Activated CD8-positive, alpha-beta memory T cell treated with anti-CD3 and anti-CD28 coated beads, Interleukin-2, amount 50 U/mL, for 4 hours (primary cell): ENCODE measurements at places on chromosomes 7 and 10.

DNA sequence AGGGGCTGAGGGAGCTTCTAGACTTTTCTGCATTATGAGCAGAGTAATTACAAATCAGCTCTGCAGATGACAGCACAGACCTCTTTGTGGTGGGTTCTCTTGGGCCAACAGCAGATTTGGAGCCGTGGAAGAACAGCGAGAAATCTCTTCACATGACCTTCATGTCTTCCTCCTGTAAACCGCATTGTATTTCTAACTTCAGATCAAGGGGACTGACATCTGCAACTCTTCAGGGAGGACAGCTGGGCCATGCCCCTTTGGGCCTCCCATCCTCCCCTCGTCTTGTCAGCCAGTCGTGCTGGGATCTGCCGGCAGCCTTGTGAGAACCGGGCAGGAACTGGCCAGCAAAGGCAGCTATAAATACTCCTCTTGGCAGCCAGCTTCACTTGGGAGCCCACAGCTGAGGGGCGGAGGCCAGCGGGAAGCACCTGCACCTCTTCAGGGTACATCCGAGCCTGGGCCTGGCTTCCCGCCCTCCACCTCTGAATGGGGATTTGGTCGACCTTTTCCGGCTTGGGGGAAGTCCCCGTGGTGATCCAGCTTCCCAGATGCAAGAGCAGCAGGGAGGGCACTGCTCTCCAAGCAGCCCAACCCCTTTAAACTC lies 54.7 kb downstream of the STEAP1B start:
- DNase-seq, result no peak

GRCh38 chr7:140249036-140249806 lies 72.4 kb upstream of the KDM7A start:
- DNase-seq, result no peak

GRCh38 chr7:103989785-103990767 lies 618 bp upstream of the RELN start:
- DNase-seq, result no peak

DNA sequence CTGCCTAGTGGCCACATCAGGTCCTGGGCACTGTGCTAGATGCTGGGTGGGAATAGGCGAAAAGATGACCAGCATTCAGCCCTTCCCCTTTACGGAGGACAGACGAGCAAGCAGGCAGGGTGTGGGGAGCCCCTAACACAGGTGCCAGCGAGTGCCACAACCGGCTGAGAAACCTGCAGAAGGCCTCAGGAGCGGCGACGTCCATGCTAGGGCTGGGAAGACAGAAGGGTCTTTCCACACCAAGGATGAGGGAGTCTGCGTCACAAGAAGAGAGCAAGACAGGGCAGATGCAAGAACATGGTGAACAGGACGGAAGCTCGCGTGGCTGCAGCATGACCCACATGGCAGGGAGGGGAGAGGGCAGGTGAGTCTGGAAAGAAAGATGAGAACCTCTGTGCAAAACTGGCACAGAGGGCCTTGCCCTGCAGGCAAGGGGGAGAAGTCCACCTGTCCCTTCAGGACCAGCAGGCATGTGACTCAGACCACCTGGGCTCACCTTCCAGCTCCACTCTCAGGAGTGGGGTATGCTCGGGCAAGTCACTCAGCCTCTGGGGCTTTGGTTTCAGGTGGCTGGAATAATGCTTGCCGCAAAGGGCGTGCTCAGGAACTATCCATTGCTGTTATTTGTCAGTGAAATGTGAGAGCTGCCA lies 36.6 kb downstream of the KCNH2 start:
- peak; percentile 8 for DNase-seq

GRCh38 chr7:92806496-92806895 lies 29.9 kb downstream of the CDK6 start:
- DNase-seq, result no peak

GRCh38 chr10:12587451-12587888 lies 238.1 kb downstream of the CAMK1D start:
- DNase-seq, result no peak

GRCh38 chr7:101545441-101546190 lies 83.5 kb downstream of the MYL10 start:
- no peak for DNase-seq

- DNase-seq, result no peak
Measured at GRCh38 chr7:116354546-116355423, 144.4 kb downstream of the TES start.

DNA sequence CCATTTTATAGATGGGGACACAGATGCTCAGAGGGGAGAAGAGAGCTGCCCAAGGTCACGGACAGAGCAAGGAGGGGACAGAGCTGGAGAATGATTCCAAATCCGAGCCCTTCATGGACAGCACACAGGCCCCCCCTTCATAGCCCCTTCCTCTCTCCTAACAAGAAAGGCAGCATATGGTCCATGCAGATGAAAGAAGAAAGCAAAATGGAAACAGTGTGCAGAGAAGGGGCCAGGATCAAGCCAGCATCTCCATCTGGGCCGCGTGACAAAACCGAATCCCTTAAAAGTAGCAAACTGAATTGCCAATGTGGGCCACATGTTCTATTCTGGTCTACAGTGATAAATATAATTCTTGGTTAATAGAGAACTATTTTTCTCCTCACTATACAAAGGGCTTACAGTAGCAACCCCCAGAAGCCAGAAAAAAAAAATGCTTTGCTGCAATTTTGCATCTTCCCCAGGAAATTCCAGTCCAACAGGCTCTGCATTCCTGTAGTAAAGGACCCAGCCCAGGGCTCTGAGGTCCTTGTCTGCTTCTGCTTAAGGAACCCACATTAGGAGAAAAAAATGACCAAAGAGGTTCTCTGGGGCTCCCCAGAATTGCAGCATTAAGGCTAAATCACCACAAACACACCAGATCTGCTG lies 7.8 kb downstream of the CPXM2 start:
- DNase-seq, result no peak

- DNase-seq, result peak; percentile 49
Measured at GRCh38 chr7:157875230-157876179, 538.7 kb downstream of the DNAJB6 start.

GRCh38 chr7:110418659-110419280 lies 672.2 kb upstream of the LRRN3 start:
- DNase-seq, result no peak

DNA sequence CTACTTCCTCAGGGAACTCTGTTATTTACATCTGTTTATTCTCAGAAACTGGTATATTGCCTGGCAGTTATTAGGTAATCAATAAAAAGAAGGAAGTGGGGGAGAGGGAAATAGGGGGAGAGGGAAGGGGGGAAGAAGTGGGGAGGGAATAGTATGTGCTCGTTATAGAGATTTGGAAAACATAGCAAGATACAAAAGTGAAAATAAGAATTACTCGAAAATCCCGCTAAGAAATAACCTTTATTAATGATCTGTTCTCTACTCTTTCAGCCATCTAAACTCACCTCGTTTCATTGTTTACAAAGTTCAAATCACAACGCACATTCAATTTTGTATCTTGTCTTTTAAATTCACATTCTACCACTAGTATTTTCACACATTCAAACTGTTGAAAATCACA lies 63.0 kb upstream of the CDCA7L start:
- DNase-seq, result no peak

DNA sequence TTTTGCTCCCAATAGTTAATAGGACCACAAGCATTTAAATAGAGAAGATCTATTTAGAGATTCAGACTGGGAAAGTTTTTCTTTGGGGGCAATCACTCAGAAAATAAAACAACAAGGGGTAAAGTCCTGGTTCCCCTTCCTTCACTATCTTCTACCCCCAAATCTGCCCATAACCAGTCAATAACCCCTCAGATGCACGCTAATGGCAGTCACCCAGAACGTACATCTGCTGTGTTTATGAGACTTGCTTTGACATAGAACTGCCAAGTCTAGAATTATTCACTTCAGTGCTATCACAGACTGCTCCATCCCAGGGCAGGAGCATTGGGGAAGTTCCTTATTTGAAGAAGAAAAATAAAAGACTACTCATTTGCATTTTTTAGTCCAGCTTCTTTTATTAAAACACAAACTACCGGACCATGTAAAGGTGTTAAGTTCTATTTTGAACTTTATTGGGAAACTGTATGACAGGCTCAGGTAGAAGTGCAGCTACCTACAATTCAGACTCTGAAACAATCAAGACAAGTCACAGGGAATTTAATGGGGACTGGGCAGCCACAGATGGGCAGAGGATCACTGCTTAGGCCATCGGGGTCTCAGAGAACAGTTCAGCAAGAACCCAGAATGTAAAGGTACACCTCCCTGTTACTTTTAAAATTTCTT lies 38.4 kb downstream of the ANK3 start:
- no peak for DNase-seq

DNA sequence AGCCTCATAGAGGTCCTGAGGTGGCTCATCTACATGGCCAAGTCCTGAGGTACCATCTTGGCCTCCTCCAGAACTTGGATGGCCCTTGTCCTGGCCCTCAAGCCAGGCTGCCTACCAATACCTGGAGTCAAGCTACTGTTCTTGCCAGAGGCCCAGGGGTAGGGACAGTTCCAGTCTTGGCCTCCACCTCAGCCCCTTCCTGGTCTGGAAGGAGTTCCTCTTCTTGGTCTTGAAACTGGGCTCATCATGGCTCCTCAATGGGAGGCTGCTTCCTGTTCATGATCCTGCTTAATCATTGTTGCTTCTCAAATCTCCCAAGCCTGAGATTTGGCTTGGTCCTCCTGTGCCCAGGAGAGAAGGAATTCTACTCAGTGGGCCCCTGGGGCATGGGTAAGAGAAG lies 3.9 kb downstream of the HPS6 start:
- no peak for DNase-seq

DNA sequence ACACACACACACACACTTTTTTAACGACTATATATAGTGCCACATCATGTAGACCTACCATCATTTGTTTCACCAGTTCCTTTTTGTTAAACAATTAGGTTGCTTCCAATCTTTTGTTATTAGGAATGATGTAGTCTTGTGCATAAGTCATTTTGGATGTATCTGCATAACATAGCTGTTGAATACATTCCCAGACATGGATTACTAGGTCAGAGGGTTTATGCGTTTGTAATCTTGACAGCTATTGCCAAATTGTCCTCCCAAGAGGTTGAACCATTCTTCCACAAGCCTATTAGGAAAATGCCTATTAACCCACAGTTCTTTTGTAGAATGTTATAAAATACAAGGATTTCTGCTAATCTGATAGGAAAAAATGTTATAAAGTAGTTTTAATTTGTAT lies 87.3 kb downstream of the PALS2 start:
- DNase-seq, result no peak

GRCh38 chr10:70601746-70602145 lies 795 bp downstream of the PRF1 start:
- no peak for DNase-seq

- DNase-seq, result no peak
Measured at GRCh38 chr7:101536232-101536631, 92.9 kb downstream of the MYL10 start.
